D341Med (cell line): ENCODE measurements at places on chromosomes 7 and 10.

- DNase-seq = no peak
These were observed 32.4 kb downstream of the ANXA11 start for GRCh38 chr10:80172896-80173295.

DNA sequence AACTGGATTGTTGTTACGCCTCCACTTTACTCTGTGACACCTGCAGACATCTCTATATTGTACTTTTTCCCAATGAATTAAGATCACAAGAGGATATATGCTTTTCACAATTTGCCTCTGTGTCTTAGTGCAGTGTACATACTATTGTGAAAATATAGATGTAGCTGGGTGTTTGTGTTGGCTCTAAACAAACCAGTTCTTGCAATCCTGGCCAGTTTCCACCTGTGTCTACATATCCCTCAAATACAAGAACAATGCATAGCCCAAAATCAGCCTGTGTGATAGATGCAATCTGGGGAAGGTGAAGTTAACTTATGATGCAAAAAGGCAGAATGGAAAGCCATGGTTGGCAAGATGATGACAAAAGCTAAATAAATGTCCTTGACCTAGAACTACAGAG is 36.5 kb upstream of the DLD start:
- DNase-seq = no peak

- no peak for DNase-seq
These were observed 312.6 kb downstream of the IPMK start for GRCh38 chr10:57955076-57955475.

GRCh38 chr7:138166681-138167080 is 90.4 kb downstream of the AKR1D1 start:
- no peak for DNase-seq

DNA sequence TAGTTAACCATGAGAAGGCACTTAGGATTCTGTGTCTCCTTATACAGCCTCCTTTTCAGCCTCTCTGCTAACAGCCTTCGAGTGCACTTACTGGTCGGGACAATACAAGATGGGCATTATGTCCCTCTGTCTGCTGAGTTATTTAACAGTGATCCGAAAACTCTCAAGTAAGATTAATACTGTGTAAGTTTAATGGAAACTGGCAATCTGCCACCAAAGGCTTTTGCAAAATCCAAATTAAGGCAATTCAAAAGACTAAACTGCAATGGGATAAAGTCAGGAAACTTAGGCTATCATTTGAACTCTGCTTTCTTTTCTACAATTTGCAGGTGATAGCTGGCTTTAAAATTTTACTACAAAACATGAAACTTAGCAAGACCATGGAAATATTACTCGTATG is 477.8 kb downstream of the TFEC start:
- DNase-seq = peak; percentile 18

DNA sequence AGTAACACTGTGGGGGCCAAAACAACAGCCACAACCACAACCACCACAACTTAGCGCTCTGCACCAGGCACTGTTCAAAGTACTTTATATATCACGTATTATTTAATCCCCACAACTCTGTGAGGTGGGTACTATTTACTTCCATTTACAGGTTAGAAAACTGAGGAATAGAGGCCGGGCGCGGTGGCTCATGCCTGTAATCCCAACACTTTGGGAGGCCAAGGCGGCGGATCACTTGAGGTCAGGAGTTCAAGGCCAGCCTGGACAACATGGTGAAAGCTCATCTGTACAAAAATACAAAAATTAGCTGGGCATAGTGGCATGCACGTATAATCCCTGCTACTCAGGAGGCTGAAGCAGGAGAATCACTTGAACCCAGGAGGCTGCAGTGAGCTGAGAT is 3.6 kb downstream of the DNAJC12 start:
- DNase-seq = no peak

- DNase-seq = no peak
These were observed 50.4 kb upstream of the C7orf33 start for GRCh38 chr7:148540041-148540738.

GRCh38 chr10:89114846-89115625 is 92.1 kb downstream of the CH25H start:
- DNase-seq = no peak

DNA sequence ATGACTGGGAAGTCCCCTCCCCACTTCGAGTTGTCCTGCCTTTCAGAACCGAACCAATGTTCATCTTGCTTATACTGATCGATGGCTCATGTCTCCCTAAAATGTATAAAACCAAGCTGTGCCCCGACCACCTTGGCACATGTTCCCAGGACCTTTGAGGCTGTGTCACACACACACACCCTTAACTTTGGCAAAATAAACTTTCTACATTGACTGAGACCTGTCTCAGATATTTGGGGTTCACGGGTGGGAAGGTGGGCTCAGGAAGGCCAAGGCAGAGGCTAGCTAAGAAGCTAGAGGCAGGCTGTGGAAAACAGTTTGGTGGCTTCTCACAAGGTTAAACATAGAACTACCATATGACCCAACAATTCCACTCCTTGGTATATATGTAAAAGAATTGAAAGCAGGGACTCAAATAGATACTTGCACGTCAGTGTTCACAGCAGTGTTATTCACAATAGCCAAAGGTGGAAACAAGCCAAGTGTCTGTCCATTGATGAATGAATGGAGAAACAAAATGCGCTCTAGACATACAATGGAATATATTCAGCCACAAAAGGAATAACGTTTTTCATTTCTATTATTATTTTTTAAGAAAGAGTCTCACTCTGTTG is 15.4 kb downstream of the PRF1 start:
- DNase-seq = no peak

DNA sequence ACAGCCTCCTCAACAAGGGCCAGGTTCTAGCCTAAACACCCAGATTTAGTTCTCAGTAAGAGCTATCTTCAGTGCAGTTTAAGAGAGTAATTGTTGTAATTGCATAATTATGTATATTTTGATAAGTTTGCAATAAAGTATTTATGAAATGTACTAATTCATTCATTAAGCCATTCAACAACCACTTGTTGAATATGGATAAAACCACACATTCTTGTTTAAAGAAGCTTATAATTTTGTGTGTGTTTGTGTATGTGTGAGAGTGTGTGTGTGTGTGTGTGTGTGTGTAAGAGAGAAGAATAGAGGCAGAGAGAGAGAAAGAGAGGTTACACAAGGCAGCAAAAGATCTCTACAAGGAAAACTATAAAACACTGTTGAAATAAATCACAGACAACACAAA is 115.0 kb upstream of the SLC25A13 start:
- DNase-seq = no peak

GRCh38 chr10:31070691-31071090 is 39.0 kb upstream of the ZNF438 start:
- no peak for DNase-seq

DNA sequence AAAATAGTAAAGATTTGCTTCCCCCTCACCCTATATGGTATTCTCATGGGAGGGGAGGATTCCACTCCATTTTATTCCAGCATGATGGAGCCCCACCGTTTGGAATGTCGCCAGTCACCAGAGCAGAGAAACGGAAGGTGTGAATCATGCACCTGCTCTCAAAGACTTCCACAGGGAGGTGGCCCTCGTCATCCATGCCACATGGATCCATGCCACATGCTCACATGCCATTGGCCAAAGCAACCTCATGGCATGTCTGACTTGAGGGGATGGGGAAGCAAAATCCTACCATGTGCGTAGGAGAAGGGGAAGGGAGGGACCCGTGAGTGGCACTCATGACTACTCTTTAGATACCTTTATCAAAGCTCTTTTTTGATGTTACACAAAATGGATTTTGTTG is 256.0 kb downstream of the SKAP2 start:
- no peak for DNase-seq

GRCh38 chr10:124381011-124381611 is 37.6 kb downstream of the OAT start:
- no peak for DNase-seq

- DNase-seq = peak; percentile 55
These were observed 35.9 kb upstream of the CACNB2 start for GRCh38 chr10:18104223-18104872.
